ENCODE measurements at places on chromosomes 3 and 15.

DNA sequence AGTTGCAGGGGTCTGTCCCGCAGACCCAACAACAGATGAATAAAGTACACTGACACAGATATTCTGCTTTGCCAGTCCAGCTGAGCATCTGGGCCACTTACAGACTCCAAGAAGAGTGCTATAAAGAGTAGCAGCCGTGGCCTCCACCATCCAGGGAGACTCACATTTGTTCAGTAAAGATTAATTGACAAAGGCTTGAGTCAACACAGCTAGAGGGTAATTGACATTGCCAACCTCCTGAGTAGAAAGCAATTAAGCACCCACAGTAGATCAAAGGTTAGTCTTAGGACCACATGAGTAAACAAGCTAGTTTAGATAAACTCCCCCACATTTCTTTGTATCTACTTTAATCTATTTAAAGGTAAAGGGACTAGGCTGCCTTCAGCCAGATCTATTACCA is 16.3 kb upstream of the CRTC3 start:
- no peak for DNase-seq

DNA sequence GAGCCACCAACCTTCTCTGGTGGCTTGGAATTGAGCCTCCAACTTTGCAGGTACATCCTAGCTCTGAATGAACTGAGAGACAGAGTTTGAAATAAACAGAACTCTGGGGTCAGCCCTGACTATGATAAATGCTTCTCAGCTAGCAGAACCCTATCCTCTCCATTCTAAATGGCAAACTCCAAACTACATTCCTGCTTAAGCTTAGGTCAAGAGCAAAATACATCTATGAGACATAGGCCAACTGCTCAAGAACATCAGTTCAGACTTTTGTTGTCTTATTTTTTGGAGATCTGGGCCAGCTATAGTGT is 1.5 kb upstream of the SH3BP5 start:
- no peak for DNase-seq

GRCh38 chr15:70609889-70610288 is 153.5 kb downstream of the UACA start:
- DNase-seq = no peak

GRCh38 chr15:66633938-66634250 is 68.1 kb upstream of the LCTL start:
- no peak for DNase-seq

GRCh38 chr15:86236356-86237110 is 156.9 kb downstream of the AGBL1 start:
- no peak for DNase-seq

DNA sequence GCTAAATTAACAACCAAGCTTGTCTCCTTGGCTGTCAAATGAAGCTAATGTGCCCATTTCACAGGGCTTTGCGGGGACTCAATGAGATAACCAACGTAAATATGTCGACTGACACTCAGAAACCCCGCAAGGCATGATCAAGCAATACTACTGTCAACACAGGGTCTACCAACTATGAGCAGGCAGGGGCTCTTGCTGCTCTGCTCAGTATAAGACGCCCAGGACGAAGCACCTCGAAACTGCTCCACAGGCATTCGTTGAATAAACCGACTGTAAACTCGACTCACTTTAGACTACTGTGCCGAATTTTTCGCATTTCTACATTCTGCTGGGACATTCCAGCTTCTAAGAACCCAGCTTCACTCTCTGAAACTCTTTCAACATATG is 55.0 kb downstream of the FEZF2 start:
- DNase-seq = no peak

- peak; percentile 3 for DNase-seq
These were observed 146.7 kb downstream of the NAALADL2 start for GRCh38 chr3:175005881-175006280.

GRCh38 chr3:188209740-188210139 is 55.8 kb downstream of the LPP start:
- no peak for DNase-seq

DNA sequence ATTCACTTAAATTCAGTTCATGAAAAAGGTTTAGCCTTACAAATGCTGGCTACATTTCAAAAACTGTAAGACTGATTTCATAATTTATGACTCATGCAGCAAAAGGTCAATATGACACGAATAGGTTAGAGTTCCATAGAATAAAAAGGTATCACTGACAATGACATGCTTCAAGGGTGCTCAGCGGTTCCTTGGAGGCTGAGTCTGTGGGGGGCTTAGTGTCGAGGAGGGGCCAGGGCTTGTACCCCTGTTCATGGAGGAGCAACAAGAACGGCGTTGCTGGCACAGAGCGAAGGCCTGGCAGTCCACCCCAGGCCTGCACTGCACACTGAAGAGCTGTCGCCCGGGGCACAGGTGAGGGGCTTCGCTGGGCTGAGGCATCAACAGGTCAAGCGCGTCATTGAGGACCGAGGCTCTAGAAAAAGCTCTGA is 174.2 kb downstream of the NR1D2 start:
- DNase-seq = peak; percentile 12

- no peak for DNase-seq
These were observed 442.9 kb downstream of the ERC2 start for GRCh38 chr3:56025326-56025725.

Measured in GM03348 (cell line).